Mammary microvascular endothelial cell (primary cell): ENCODE measurements at places on chromosomes 11 and 22. TPM values are rescaled to one million over a fixed set of nuclear protein-coding genes. Genes with fewer than 3 reads are reported as not detected.

The BATF2 gene
- 4.4 and 7.9 TPM in 2 replicates for total RNA-seq

The CFAP300 gene
- total RNA-seq: not detected in 2 replicates

The RIC3 gene
- total RNA-seq: not detected in 2 replicates

The CSRP3 gene
- not detected in 2 replicates for total RNA-seq

The SLCO2B1 gene
- total RNA-seq: 0.15 and 0.60 TPM in 2 replicates

The TMA7B gene
- not detected in 2 replicates for total RNA-seq

The TLCD5 gene
- 5.1 and 7.7 TPM in 2 replicates for total RNA-seq

The CTSF gene
- total RNA-seq: 7.4 and 8.3 TPM in 2 replicates

The C11orf42 gene
- not detected in 2 replicates for total RNA-seq

The SHANK2 gene
- total RNA-seq: 0.07 TPM in 1 of 2 replicates, not detected in the other

The YPEL4 gene
- 0.25 TPM in 1 of 2 replicates, not detected in the other for total RNA-seq

The LMO2 gene
- total RNA-seq: 23.7 and 26.2 TPM in 2 replicates

The FOLR3 gene
- not detected in 2 replicates for total RNA-seq

The ANO5 gene
- total RNA-seq: 0.05 and 0.13 TPM in 2 replicates

The GPR83 gene
- not detected in 2 replicates for total RNA-seq

The APOBEC3H gene
- total RNA-seq: 0.20 and 7.1 TPM in 2 replicates

The SCUBE2 gene
- 0.33 and 0.59 TPM in 2 replicates for total RNA-seq

The TRIM6 gene
- 4.7 and 6.6 TPM in 2 replicates for total RNA-seq

The KCNJ1 gene
- total RNA-seq: not detected in 2 replicates

The APOL5 gene
- not detected in 2 replicates for total RNA-seq

The NDUFV1 gene
- 192 TPM in 2 replicates for total RNA-seq

The MRGPRX3 gene
- total RNA-seq: not detected in 2 replicates

The RASD2 gene
- total RNA-seq: not detected in 2 replicates

The SMTNL1 gene
- total RNA-seq: not detected in 2 replicates

The SAA1 gene
- total RNA-seq: not detected in 2 replicates

The CALCA gene
- not detected in 2 replicates for total RNA-seq

The ARHGAP8 gene
- not detected in 2 replicates for total RNA-seq

The LDHAL6A gene
- total RNA-seq: not detected in 2 replicates

The DEPDC7 gene
- total RNA-seq: 0.39 TPM in 1 of 2 replicates, not detected in the other

The MOGAT2 gene
- not detected in 2 replicates for total RNA-seq

The LZTR1 gene
- 31.0 and 32.6 TPM in 2 replicates for total RNA-seq

The KRTAP5-10 gene
- not detected in 2 replicates for total RNA-seq

The OR5P2 gene
- total RNA-seq: not detected in 2 replicates

The NNMT gene
- 121 and 168 TPM in 2 replicates for total RNA-seq

The FBLN1 gene
- total RNA-seq: 0.07 and 0.30 TPM in 2 replicates

The TMPRSS4 gene
- total RNA-seq: not detected in 2 replicates

The SEC14L2 gene
- 33.0 and 36.9 TPM in 2 replicates for total RNA-seq

The OR2D2 gene
- not detected in 2 replicates for total RNA-seq

The PAK1 gene
- 1.4 and 2.0 TPM in 2 replicates for total RNA-seq

The TRPC6 gene
- 0.15 TPM in 1 of 2 replicates, not detected in the other for total RNA-seq

The MGAT3 gene
- not detected in 2 replicates for total RNA-seq

The LRRC4C gene
- total RNA-seq: not detected in 2 replicates

The OLFML1 gene
- not detected in 2 replicates for total RNA-seq

The ST14 gene
- total RNA-seq: under 0.01 and 0.05 TPM in 2 replicates

The SCN4B gene
- not detected in 2 replicates for total RNA-seq

The NRIP3 gene
- 8.2 and 9.2 TPM in 2 replicates for total RNA-seq

The TBX10 gene
- not detected in 2 replicates for total RNA-seq

The SYCE3 gene
- total RNA-seq: not detected in 2 replicates

The VWCE gene
- total RNA-seq: 8.7 and 15.9 TPM in 2 replicates

The SCGB2A2 gene
- total RNA-seq: not detected in 2 replicates

The SLC37A4 gene
- total RNA-seq: 17.9 and 22.6 TPM in 2 replicates

The KRTAP5-7 gene
- total RNA-seq: not detected in 2 replicates

The TRIM66 gene
- total RNA-seq: 0.67 and 4.5 TPM in 2 replicates

The FZD4 gene
- 140 and 151 TPM in 2 replicates for total RNA-seq

The USH1C gene
- not detected in 2 replicates for total RNA-seq

The RAB38 gene
- total RNA-seq: 8.2 and 12.3 TPM in 2 replicates
